Esophagus squamous epithelium (tissue), 5 donors: ENCODE measurements at places on chromosomes 6 and 20.

DNA sequence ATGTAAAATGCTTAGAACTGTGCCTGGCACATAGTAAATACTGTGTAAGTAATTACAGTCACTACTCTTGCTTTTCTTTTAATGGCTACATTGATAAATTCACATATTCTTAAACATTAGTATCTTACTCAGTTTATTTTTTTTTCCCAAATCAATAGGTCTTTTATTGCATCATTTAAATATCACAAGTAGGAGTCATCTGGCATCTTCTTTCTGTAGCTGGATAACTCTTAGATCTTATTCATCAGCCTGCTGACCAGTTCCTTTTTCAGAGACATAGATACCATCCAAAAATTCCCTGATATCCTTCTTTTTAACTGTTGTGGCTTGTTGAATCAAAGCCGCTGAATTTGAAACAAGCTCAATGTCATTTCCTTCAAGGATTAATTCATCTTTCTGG lies 20.0 kb upstream of the PHF3 start:
- peaks cover 18% of the 10 kb centered on the region for H3K27me3 ChIP-seq
- no peak for DNase-seq
- H3K4me3 ChIP-seq, result no peak overlapping the region

- no peak for DNase-seq
- no peak overlapping the region for H3K27ac ChIP-seq
- no peaks in the 10 kb centered on the region for H3K4me1 ChIP-seq
- H3K36me3 ChIP-seq, result no peaks in the 10 kb centered on the region
- no peaks in the 10 kb centered on the region for H3K27me3 ChIP-seq
- no peak overlapping the region for H3K4me3 ChIP-seq
Observed at GRCh38 chr6:3252369-3252768, 6.4 kb upstream of the PSMG4 start.

DNA sequence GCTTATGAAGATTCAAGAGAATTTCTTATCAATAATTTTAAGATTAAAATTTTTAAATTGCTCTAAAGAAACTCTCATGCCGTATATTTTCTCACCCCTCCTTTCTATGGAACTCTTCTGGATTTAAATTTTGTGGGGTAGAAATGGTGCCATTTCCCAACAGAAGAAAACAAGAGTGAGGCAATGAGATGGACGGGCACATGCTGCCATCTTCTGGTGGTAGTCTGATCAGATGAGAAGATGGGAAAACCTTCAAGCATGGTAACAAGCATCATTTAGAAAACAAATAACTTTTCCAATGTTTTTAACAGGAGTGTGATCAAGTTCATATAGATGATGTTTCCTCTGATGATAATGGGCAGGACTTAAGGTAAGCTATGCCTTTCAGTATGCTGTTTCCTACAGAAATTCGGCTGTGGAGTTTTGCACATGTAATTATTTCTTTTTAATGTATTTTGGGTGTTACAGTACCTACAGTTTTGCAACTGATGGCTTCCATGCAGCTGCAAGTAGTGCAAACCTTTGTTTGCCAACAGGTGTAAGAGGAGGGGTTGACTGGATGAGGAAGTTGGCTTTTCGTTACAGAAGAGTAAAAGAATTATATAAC lies 271.4 kb downstream of the EYA4 start:
- no peak overlapping the region for H3K27ac ChIP-seq
- DNase-seq, result no peak
- no peaks in the 10 kb centered on the region for H3K4me1 ChIP-seq
- no peaks in the 10 kb centered on the region for H3K36me3 ChIP-seq

- H3K36me3 ChIP-seq, result no peaks in the 10 kb centered on the region
- H3K27ac ChIP-seq, result peak overlapping the region; percentile 39
- H3K4me3 ChIP-seq, result no peak overlapping the region
- no peaks in the 10 kb centered on the region for H3K27me3 ChIP-seq
- peaks cover 14% of the 10 kb centered on the region for H3K4me1 ChIP-seq
- DNase-seq, result no peak
Observed at GRCh38 chr6:116419069-116419786, 41.9 kb upstream of the CALHM6 start.

DNA sequence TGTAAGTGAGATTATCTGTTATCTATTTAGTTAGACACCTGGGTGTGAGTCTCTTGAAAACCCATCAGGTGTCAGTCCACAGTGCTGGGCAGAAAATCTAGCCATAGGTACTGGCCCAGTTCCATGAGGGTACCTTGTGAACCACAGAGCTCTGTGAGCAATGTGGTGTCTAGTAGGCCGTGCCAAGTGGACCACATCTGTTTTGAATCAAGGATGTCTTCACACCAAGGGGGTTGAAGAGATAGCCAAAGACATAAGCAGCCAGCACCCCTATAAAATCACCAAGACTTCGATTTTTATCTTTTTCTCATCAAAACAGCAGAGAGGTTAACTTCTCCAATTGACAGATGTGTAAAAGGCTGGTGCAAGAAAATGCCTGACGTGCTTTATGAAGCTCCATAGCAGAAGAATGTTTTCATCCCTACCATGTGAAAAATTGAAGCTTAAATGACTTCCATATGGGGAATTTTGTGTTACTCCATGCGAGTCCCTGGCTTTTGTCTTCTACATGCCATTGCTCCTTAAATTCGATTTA lies 368.7 kb downstream of the HAO1 start:
- no peaks in the 10 kb centered on the region for H3K4me1 ChIP-seq
- no peak overlapping the region for H3K27ac ChIP-seq
- no peak for DNase-seq
- no peaks in the 10 kb centered on the region for H3K36me3 ChIP-seq
- no peak overlapping the region for H3K4me3 ChIP-seq

DNA sequence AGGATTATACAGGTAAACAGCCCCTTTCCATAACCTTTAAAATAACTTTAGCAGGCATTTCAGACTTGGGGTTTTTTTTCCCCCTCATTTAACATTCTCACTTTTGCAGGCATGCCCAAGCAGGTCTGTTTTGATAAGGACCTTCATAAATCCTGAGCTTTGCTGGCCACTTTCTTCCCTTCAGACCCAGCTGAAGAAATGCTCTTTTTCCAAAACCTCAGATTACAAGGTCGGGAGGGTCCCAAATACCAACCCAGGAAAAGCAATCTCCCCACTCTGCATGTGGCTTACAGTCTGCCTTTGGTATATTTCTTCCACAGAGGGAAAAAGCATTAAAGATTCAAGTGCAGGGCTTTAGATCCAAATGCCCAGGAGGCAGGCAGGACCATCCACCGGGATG lies 6.8 kb downstream of the NFATC2 start:
- H3K4me3 ChIP-seq, result no peak overlapping the region
- no peaks in the 10 kb centered on the region for H3K36me3 ChIP-seq
- DNase-seq, result no peak
- H3K4me1 ChIP-seq, result peaks cover 8% of the 10 kb centered on the region
- H3K27me3 ChIP-seq, result no peaks in the 10 kb centered on the region

GRCh38 chr6:6883011-6883410 lies 224.8 kb upstream of the RREB1 start:
- DNase-seq, result no peak
- no peaks in the 10 kb centered on the region for H3K36me3 ChIP-seq
- peak overlapping the region; percentile 80 for H3K27ac ChIP-seq
- H3K4me3 ChIP-seq, result no peak overlapping the region
- no peaks in the 10 kb centered on the region for H3K27me3 ChIP-seq

DNA sequence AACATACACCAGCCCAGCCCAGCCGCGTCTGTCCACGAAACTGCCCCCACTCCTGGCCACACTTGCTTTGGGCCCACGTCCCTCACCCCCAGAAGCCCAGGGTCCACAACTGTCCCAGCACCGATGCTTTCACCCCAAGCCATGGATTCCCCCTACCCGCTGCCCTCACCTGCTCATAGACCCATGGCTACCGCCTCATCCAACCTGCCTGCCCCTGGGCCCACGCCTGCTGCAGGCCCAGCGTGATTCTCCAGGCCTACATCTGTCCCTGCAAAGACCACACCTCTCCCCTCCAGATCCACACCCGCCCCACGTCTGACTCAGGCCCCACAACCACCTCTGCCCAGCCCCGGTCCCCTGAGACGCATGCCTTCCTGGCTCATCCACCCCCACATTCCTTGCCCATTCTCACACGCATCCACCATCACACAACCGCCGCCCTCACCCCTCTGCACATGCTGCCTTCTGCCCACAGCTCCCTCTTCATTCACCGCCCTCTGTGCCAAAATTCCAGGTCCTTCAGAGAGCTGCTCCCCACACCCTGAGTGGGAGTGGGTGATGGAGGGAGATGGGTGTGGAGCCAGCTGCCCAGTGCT lies 86.7 kb downstream of the GRM4 start:
- H3K27ac ChIP-seq, result no peak overlapping the region
- H3K4me3 ChIP-seq, result no peak overlapping the region
- no peak for DNase-seq

DNA sequence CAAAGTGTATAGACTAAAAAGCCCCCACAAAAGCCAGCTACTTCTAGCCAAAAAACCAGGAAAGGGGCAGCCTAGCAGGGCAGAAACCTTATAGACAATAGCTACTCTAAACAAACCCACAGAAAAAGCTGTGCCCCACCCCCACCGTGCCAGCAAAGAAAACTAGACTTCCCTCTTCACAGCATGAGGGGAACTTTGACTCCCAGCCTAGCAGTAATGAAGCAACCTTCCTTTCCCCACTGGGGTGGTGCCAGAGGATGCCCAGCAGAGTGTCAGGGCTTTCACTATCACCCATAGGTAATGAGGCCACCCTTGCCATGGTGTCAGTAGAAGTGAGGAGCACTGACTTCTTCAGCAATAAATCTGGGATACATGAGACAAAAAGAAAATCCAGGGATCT lies 99.0 kb upstream of the LGSN start:
- DNase-seq, result no peak
- no peaks in the 10 kb centered on the region for H3K27me3 ChIP-seq
- H3K27ac ChIP-seq, result no peak overlapping the region
- no peak overlapping the region for H3K4me3 ChIP-seq
- no peaks in the 10 kb centered on the region for H3K4me1 ChIP-seq
